ENCODE measurements at places on chromosomes 11 and 22. TPM values are rescaled to one million over a fixed set of nuclear protein-coding genes. Genes with fewer than 3 reads are reported as not detected.
A peak's percentile ranks its signal among the peaks of the same experiment; 100 is the strongest.

GRCh38 chr11:9905960-9906791, 242.3 kb downstream of the SWAP70 start:
- no peak for DNase-seq

- DNase-seq = no peak
These were observed 69.8 kb upstream of the TNRC6B start for GRCh38 chr22:40107851-40108378.

DNA sequence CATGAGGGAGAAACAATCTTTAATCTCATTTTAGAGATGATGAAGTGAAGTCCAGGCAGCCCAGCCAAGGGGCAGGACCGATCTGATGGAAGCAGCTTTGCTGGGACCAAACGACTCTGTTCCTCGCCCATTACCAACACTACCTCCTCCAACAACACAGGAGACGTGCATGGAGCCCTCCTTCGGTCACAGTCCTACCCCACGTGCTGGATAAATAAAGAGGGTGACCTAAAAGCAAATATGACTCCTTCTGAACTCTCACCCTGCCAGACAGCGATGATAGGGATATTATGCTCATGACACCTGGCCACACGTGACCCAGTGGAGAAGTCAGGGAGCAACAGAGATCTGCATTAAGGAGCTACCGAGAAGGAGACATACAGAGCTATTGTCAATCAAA, 26.0 kb downstream of the SCGB1A1 start:
- DNase-seq = peak; percentile 28

DNA sequence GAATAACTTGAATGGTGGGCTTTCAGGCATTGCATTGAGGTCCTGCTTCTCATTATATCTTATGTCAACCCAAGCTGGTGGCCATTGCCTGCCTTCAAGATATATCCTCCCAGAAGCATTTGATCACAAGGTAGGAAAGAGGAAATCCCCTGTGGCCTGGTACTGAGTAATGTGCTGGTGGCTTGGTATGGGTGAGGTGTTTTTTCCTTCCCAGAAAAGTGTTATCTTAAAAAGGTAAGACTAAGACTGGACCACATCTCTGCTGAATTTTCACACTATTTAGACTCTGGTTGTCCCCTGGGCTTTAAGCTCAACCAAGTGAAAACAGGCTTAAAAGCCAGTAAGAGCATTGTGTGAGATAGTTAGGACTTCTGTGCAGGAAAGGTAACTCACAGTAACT, 3.7 kb downstream of the INSC start:
- no peak for DNase-seq

DNA sequence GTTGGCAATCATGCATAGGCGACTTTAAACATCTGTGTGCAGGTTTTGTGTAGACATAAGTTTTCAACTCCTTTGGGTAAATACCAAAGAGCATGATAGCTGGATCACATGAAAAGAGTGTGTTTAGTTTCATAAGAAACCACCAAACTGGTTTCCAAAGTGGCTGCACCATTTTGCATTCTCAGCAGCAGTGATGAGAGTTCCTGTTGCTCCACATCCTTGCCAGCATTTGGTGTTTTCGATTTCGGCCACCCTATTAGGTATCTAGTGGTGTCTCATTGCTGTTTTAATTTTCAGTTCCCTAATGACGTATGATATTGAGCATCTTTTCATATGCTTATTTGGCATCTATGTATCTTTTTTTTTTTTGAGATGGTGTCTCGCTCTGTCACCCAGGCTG, 62.8 kb upstream of the CCND1 start:
- no peak for DNase-seq

GRCh38 chr11:2272228-2272945, 2.0 kb upstream of the ASCL2 start:
- peak; percentile 16 for DNase-seq

DNA sequence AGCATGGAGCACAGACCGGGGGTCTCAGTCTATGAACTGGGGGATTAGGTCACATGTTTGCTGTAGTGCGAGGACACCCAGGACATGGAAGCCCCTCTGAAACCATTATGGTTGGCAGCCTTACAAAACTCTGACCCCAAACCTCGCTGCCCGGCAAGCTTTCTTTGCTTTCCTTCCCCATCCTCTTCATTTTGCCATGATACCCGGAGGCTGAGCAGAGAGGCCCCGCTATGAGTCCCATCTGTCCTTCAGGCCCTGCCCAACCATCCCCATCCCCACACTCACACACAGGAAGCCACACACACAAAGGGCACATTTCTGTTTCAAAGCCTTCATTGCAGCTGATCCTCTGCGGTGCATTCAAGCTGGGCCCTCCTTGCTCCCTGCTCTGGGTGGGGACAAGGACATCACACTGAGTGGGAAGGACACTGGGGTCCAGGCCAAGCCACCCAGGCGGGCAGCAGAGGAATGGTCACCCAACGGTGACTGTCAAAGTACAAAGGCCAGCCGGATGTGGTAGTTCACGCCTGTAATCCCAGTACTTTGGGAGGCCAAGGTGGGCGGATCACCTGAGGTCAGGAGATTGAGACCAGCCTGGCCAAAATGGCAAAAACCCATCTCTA, 176.5 kb downstream of the CTTN start:
- no peak for DNase-seq

DNA sequence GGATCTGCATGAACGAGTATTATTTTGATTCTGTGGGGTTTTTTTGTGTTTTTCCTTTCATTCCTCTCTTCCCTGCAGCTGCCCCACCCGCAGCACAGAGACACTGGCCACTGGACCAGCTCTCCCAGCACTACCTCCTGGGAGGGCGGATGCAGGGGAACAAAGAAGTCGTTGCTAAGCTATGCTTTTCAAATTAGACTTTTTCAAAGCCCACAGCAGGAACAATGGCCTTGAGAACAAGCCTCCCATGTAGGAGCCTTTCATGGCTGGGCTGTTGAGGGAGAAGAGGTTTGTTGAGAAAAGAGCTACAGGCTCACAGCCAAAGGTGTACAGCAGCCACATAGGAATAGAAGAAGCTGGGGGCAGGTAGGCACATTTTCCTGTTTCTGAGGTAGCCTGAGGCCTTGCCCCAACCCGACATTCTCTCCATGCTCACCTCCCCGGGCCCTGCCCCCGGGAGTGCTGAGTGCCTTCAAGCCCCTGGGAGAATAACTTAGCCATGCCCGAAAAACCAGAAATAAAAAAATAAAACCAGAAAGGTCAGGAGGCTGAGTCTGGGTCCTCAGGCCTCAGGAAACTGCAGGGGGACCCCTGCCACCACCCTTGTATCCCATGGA, 20.5 kb upstream of the SYT12 start:
- DNase-seq = no peak

DNA sequence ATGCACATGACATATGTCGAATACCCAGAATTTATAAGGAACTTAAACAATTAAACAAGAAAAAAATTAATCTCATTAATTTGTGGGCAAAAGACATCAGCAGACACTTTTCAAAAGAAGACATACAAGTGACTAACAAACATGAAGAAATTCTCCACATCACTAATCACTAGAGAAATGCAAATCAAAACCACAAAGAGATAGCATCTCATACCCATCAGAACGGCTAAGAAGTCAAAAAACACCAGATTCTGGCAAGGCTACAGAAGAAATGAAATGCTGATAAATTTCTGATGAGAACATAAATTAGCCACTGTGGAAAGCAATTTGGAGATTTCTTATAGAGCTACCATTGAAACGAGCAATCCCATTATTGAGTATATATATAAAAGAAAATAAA, 210.6 kb upstream of the LUZP2 start:
- no peak for DNase-seq

DNA sequence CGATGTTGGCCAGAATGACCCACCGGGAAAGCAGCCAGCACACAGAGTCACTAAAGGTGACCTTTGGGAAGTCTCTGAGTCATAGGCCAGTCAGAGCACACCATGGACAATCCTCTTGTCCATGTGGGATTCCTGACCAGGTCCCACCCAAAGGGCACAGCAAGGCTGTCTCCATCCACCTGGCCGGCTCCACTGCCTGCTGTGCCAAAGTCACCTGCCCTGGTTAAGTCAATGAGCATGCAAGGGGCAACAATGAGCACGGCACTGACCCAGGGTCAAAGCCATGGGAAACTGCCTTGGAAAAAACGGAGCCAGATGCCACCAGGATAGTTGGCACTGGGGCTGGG, 49.8 kb downstream of the SHANK2 start:
- no peak for DNase-seq

- DNase-seq = peak; percentile 30
These were observed 99.4 kb upstream of the BLID start for GRCh38 chr11:122215244-122215992.

DNA sequence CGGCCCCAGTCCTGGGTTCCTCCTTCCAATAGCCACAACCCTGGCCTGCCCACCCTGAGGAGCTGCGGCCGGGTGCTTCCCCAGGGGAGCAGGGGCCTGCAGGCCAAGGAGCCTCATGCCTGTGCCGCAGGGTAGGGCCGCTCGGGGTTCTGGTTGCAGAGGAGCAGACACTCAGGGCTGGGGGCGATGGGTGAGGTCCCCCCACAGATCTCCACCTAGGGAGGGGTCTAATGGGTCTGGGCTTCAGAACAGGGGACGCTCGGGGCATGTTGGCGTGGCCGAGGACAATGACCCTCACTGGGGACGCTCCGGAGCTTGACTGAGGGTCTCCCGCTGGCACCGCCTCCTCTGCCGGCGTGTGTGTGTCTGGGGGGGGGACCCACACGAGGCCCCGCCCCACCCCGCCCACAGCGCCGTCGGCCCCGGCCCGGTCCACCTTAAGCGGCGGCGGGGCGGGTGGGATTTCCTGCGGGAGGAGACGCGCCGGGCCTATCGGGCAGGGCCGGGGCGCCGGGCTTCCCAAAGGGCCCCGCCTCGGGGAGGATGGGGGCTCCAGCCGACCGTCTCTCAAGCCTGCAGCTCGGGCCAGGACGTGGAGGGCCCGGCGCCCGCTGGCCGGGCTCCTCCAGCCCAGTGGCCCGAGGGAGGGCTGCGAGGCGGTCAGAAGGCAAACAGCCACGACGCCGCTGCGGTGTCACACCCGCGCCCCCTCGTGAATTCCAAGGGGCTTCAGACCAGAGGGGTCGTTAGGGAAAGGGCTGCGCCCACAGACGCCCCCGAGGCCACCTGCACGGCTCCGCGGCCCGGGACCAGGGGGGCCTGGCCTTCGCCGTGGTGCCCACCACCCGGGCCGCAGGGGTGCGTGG, 640 bp upstream of the ZDHHC8 start:
- DNase-seq = peak; percentile 95

DNA sequence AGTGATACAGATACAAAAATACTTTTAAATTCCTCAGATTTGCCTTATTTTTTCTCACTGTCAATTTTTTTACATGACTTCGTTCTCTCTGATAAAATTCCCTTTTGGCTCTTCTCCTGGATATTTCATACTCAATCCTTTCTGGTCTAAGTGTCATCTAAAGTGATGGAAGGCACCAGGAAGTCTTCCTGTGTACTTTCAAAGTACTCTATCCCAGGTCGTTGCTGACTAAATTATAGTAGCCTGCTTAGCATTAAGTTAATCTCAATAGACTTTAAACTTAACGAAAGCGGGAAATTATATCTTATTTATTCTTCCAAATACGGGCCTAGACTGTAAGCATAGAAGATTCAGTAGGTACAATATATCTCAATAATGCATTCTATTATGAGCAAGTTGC, 67.8 kb downstream of the CASP12 start:
- DNase-seq = no peak

- peak; percentile 77 for DNase-seq
These were observed 303.8 kb downstream of the NTM start for GRCh38 chr11:131674051-131674755.

- DNase-seq = no peak
These were observed 183.1 kb downstream of the ARHGAP42 start for GRCh38 chr11:100870138-100870537.

DNA sequence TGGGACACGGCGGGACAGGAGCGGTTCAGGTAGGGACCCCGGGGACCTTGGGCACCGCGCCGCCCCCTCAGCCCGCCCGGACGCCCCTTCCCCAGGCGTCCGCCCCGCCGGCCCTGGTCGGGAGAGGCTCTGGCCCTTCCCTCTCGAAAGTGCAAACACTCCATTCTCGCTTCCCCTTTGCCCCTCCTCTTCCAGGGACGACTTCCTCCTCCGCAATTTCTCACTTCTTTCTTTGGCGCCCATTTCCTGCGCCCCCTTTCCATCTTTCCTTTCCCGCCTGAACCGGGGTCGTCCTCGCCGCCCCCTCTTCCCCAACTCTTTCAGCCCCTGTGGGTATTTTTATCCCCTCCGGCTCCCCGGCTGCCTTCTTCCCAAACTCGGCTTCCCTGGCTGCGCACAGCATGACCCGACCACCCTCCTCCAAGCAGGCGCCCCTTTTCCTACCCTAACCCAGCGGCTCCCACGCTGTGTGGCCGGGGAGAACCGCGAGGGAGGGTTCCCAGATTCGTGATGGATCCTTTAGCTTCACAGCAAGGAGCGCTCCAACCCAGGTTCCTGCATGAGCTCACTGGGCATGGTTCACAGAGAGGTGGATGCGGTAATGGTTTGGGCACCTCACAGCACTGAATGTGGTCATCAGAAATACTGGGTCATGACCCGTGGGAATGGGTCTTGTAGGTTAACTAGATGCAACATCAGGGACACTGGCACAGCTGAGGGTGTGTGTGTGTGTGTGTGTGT, 689 bp downstream of the RAB39A start:
- peak; percentile 31 for DNase-seq

DNA sequence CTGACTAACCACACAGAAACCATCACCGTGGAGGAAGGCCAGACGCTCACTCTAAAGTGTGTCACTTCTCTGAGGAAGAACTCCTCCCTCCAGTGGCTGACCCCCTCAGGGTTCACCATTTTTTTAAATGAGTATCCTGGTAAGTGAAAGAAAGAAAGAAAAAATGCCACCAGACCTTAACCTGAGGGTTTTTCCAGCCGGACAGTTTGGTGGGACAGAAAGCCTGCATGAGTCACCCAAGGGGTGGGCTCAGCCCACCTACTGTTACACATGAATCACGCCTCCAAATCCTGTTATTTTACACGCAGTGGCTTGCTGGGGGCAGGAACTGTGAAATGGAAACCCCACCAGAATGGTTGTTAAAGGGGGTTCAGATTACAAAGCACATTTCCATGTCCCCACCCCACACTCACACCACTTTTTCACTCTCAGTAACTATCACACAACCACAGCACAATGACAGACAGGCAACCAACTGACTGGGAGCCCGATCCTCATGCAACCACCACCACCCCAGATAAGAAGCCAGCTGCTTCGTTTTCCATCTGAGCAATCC, 11.9 kb downstream of the CRTAM start:
- DNase-seq = no peak

GRCh38 chr11:68215524-68216170, 2.6 kb upstream of the KMT5B start:
- DNase-seq = no peak

GRCh38 chr11:76134239-76134638, 72.1 kb downstream of the WNT11 start:
- no peak for DNase-seq

- DNase-seq = peak; percentile 93
These were observed 14.4 kb downstream of the PPM1F start for GRCh38 chr22:21938071-21938822.

- DNase-seq = peak; percentile 67
These were observed 1087.5 kb downstream of the BRD1 start for GRCh38 chr22:48740086-48740730.

LRRC75B gene
- 10.8 TPM for total RNA-seq

PRRG4 gene
- 0.18 TPM for total RNA-seq

DRD2 gene
- 0.54 TPM for total RNA-seq

SCGB1D2 gene
- not detected for total RNA-seq

RAB39A gene
- 24.8 TPM for total RNA-seq

ALG9 gene
- total RNA-seq = 80.4 TPM

PHOX2A gene
- not detected for total RNA-seq

KCNJ11 gene
- total RNA-seq = 10.9 TPM

LDLRAD3 gene
- total RNA-seq = 43.0 TPM

ACR gene
- total RNA-seq = not detected

MYOD1 gene
- not detected for total RNA-seq

CASP4 gene
- total RNA-seq = 5.2 TPM

OR4A16 gene
- total RNA-seq = not detected
